ENCODE measurements at places on chromosomes 11 and 22.

- no peak for DNase-seq
These were observed 18.1 kb downstream of the MRGPRD start for GRCh38 chr11:68962527-68963250.

- no peak for DNase-seq
These were observed 11.8 kb downstream of the SPECC1L start for GRCh38 chr22:24282401-24282800.

DNA sequence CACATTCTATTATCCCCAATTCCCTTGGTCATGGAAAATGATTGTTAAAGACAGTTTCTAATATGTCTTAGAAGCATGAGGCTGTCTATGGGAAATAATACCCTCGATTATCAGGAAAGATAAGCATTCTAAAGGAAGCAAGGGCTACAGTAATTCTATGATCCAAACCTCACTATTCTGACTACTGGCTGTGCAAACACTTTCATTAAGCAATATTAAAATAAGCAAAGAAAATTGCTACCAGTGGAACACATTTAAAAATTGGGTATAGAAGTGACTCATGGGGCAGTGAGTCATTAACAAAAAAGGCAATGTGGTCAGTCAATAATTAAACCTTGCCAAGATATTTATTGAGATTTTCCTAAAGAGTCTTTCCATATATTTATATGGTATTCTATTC, 1415.2 kb upstream of the TENM4 start:
- no peak for DNase-seq

DNA sequence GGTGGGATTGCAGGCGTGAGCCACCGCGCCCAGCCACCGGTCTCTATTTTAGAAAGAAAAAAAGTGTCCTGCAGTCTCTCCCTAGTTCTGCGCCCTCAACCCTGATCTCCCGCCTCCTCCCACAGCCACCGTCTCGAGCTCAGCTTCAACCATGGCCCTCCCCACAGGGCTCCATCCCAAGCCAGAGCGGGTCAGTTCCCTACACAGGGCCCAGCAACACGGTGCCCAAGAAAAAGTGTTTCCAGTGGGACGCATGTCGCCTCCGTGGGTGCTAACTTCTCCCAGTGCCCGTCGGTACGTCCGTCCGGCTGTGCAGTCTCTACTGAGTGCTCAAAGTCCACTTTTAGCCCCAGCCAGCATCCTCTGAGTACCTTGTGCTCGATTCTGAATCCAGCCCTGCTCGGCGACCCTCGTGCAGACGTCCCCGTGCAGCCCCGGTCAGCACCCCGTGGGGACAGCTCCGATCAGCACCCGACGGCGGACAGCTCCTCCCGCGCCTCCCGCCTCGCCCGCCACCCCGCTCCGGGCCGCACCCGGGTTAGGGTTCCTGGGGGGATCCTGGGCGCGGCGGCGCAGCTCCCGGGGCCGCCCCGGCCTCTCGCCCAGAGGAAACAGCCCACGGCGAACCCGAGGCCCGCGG, 657 bp upstream of the MAPK8IP2 start:
- DNase-seq = no peak

GRCh38 chr11:14577292-14577691, 57.1 kb upstream of the PSMA1 start:
- DNase-seq = no peak

GRCh38 chr22:36870250-36870649, 9.4 kb downstream of the NCF4 start:
- no peak for DNase-seq

DNA sequence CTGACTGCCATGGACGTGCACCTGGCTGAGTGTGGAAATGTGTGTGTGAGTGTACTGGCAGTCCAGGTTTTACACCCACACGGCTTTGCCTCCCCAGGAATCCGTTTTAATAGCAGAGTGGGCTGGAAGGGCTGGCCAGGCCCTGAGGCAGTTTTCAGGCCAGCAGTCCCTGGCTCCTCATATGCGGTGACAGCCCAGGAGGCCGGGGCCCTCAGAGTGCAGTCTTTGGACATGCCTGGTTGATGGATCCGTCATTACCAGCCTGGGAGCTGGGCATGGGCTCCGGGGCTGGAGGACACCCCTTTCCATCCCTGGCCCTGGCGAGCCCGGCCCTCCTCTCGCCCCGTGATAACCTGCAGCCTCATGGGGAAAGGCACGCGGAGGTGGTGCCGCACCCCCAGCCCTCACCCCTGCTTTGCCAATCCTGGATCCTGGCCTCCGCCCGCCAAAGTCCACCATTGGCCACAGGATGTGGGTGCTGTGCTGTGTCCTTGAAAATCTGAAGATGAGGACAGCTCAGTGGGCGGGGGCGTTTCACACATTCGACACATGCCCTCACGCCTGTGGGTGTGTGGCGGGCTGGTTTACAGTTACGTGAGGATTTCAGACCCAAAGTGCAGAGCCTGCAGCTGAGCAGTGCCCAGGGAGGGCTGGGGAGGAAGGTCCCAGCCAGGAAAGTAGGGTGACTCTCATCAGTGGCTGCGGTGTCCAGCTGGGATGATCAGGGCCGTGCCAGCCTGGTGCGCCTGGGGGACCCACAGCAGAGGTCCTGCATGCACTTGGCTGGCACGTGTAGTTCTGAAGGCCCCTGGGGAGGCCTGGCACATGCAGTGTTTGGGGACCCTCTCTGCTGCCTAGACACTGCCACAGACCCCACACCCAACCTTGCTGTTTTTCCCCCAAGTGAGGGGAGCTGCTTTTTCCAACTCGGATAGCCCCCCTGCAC, 55.1 kb downstream of the RTN4R start:
- no peak for DNase-seq

GRCh38 chr11:877565-877964, 33.0 kb downstream of the CHID1 start:
- DNase-seq = no peak

DNA sequence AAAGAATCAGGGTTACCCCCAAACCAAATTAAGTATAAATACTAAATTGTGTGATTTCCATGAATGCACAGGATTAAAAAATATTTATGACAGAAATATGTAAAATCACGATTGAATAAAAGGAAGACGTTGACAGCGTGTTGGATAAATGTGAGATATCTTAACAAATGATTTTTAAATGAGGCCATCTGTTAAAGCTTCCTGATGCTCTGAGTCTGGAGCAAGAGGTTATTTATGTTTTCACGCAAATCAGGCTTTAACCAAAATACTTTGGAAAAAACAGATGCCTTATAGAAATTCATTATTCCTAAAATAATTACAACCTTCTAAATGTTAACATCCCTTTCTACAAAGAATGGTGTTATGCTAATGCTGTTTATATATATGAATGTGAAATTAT, 123.3 kb downstream of the PAX6 start:
- no peak for DNase-seq

DNA sequence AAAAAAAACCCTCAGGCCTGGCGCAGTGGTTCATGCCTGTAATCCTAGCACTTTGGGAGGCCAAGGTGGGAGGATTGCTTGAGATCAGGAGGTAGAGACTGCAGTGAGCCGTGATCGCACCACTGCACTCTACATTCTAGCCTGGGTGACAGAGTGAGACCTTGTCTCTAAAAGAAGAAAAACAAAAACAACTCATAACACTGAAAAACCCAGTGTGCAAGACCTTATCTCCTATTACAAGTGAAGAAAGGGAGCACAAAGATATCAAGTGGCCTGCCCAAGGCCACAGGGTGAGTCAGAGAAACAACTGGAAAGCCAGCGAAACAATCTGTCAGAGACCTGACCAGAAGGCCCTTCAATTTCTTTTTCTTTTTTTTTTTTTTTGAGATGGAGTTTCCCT, 2.5 kb downstream of the TXN2 start:
- DNase-seq = no peak

- DNase-seq = no peak
These were observed 383.5 kb upstream of the CADM1 start for GRCh38 chr11:115887727-115888126.

GRCh38 chr11:77886401-77886800, 65.5 kb downstream of the AAMDC start:
- no peak for DNase-seq

- DNase-seq = no peak
These were observed 43.1 kb downstream of the CCDC73 start for GRCh38 chr11:32751381-32751780.

DNA sequence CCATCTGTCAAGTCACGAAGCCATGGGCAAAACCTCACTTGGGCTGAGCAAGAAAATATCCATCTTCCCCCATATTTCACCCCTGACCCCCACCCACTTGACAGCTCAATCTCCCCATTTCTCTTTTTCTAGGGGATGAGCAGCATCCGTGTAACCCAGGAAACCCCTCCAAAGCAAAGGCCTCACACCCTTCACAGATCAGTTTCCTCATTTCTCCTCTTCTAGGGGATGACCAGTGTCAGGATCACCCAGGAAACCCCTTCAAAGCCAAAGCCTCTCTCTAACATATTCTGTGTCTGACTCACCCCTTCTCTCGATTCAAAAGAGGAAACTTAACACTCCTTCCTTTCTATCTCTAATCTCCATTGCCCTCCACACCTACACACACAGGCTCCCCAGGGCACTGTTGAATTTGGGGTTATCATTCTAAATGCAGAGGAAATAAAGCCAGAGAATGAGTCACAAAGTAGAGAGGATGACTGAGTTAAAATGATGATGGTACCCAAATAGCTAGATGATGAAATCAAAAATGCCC, 439.7 kb downstream of the BUD13 start:
- DNase-seq = no peak

DNA sequence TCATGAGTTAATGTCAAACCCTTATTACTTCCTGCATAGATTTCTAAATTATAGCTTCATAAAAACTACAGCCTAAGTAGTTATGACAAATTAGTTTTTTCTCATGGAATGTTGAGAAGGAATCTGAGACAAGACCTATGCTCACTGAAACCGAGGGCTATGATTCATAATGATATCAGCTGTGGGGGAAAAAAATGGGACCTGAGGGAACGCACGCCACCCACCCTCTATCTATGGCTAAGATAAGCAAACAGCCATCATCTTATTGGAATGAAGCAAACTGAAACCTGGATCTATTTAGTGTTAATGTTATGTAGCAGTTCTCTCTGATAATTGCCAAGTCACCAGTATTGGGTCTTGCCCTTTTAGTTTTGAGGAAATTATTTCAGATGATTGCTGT, 906.9 kb upstream of the RAG2 start:
- DNase-seq = no peak

DNA sequence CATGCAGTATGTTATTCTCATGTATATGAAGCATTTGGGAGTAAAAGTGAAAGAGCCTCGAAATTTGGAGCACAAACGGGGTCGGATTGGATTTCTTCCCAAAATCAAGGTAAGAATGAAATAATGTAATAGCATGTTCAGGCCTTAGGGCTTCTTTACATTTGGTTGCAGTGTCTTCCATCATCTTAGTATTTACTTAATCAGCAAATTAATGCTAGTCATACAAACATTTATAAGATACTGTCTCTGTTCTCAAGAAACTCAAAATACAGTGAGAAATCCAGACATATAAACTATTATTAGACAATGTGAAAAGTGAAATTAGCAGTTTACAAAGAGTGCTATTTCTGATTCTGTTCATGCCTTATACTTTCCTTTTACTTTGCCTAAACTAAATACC, 63.3 kb upstream of the GRIK4 start:
- no peak for DNase-seq

GRCh38 chr11:61601512-61601911, 20.6 kb upstream of the SYT7 start:
- no peak for DNase-seq

- no peak for DNase-seq
These were observed 131.2 kb upstream of the MTMR2 start for GRCh38 chr11:96054870-96055705.

DNA sequence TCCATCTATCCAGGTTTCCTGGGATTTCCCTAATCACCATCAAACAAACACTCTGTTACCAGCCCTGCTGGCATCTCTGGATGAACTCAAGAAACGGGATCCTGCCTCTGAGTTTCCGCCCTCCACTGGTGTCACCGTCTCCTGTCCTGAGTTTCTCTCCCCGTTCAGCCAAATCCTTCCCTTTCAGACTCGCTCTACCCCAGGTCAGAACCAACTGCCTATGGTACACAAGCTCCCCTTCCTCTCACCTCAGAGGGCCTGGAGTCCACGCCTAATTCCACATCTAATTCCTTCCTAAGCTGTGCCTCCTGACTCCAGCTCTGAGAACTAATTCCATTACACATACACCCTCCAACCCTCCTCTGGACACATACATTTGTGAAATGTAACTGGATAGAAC, 96.1 kb downstream of the SHANK2 start:
- no peak for DNase-seq

Measured in activated T-cell treated with anti-CD3 and anti-CD28 coated beads for 4 hours (primary cell).